ENCODE measurements at places on chromosomes 7 and 10.

DNA sequence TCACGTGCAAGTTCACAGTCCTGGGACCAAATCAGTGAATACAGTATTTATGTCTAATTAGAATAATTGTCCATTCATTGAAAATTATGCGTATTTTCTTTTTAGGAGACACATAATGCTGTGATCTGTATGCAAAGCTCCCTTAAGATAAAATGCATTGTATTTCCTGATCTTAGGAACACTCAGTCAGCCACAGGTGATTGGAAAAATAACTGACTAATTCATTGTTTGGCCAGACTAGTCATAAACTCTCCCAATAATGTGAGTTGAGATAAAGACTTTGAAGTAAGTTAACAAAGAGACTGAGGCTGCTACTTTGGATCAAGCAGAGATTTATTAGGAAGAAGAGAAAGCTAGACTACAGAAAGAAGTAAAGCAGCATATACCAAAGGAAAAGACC, 182.2 kb downstream of the GNAI1 start:
- DNase-seq: no peak

- DNase-seq: peak; percentile 75
Measured at GRCh38 chr10:19816411-19817230, at the start of gene PLXDC2. Gene PLXDC2 (plus strand): TSS chr10:19816432.

GRCh38 chr7:31761646-31762045, 74.6 kb downstream of the PPP1R17 start:
- DNase-seq: no peak

DNA sequence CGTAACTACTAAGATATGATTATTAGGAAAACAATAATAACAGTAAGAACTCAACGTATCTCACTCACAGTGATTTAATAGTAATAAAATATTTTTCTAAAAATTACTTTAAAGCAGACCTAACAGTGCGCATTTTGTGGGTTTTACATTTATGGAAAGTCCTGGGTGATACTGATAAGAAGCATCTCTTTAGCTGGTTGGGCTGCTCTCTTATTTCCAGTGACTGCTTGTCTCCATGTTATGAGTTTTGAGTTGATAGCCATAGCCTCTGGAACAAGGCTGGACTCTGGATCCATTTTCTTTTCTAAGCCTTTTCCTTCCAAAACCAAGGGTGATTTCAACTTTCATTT, 29.5 kb upstream of the INHBA start:
- no peak for DNase-seq

- peak; percentile 91 for DNase-seq
Measured at GRCh38 chr7:48938539-48939295, 14.4 kb downstream of the CDC14C start.

- no peak for DNase-seq
Measured at GRCh38 chr7:155003092-155003375, at the start of gene PAXIP1. Gene PAXIP1 (minus strand): TSS chr7:155003124. CDS start chr7:155002929, 195 bp downstream.

DNA sequence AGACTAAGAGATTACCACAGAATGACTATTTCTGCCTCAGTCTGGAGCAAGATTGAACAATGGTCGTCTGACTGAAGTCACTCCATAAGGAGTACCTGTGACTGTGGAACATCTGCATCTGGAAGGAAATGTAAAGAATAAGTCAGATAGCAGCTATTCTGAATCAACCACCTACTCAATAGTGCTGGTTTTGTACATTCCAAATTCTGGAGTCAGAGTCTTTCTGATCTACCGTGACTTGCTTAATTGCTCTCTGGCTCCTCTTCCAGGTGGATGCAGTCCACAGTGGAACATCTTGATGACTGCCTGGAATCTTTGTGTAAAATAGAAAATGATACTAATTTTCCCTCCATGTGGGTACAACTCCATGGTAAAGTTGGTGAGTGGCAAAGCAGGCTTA, 156.3 kb upstream of the SEMA3C start:
- DNase-seq: no peak

DNA sequence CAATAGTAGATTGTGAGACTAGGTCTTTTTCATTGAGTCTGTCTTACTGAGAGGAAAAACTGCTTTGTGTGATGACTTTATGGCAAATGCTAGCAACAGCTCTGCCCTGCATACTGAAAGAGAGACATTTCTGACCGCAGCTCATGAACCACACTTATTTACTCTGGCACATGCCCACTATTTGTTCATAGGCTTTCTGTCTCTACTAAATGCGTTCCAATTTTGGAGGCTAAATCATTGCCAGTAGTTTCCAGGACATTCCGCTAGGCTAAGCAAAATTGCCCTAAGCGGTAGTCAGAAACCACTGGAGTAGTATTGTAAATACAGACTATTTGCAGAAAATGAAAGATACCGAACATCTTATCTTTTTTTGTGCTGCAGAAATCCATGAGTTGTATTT, 55.6 kb upstream of the DLX6 start:
- DNase-seq: peak; percentile 37

DNA sequence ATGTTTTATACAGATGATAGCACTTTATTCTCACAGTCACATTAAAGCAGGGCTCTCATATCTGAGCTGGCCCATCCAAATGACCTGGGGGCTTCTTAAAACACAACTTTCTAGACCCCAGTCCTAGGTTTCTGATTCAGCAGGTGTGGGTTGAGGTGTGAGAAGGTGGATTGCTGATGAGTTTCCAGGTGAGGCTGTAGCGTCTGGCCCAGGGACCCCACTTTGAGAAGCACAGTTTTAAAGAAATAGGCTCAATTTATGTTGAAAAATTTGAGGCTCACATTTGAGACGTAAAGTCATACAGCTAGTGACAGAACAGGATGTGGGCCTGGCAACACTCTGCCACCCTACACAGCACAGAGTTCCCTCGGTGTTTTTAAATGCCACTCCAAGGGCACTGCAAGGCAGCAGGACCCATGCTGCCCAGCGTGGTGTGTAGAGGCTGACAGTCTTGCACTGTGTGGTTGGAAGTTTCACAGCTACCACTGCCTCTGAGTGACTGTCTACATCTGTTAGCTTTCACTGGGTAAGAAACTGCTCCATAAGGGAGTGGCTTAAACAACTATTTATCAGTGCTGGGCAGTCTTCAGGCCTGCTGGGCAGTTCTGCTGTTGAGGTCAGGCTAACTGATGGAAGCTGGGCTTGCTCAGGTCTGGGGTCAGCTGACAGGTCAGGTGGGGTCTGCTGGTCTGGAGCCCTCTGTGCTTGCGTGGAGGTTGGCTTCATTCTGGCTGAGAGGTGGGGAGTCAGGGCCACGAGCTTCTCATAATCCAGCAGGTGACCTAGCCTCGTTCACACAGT, 319.7 kb downstream of the CXCL12 start:
- no peak for DNase-seq

GRCh38 chr10:51083356-51083853, 9.1 kb downstream of the PRKG1 start:
- DNase-seq: no peak

DNA sequence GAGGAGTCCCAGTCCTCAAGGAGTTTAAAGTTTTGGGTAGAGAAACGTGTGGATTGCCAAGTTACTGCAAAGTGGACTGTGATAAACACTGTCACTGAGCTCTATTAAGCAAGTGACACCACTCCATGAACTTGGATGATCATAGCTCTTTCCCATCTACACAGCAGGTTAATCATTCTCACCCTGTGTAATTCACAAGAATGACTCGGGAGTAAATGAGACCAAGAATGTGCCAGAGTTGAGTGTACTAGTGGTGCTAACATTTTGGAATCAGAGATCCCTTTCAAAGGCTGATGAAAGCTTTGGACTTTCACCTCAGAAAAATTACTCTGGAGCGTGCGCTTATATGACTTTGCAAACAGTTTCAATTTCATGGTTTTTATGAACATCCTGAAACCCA, 80.8 kb downstream of the RBM20 start:
- no peak for DNase-seq

- DNase-seq: peak; percentile 54
Measured at GRCh38 chr10:13708256-13708990, 121.7 kb downstream of the PRPF18 start.

DNA sequence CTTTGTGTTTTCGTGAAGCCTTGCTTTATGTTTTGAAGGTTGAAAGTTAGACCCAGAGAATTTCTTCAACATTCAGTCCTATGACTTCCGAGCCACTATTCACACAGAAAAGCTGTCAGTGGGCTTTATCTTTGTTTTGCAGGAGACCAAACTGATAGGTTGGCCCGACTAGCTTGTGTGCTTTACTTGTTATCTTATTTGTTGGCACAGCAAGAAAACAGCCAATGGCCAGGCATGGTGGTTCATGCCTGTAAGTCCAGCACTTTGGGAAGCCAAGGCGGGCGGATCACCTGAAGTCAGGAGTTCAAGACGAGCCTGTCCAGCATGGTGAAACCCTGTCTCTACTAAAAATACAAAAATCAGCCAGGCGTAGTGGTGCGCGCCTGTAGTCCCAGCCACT, 16.0 kb upstream of the GDI2 start:
- no peak for DNase-seq

DNA sequence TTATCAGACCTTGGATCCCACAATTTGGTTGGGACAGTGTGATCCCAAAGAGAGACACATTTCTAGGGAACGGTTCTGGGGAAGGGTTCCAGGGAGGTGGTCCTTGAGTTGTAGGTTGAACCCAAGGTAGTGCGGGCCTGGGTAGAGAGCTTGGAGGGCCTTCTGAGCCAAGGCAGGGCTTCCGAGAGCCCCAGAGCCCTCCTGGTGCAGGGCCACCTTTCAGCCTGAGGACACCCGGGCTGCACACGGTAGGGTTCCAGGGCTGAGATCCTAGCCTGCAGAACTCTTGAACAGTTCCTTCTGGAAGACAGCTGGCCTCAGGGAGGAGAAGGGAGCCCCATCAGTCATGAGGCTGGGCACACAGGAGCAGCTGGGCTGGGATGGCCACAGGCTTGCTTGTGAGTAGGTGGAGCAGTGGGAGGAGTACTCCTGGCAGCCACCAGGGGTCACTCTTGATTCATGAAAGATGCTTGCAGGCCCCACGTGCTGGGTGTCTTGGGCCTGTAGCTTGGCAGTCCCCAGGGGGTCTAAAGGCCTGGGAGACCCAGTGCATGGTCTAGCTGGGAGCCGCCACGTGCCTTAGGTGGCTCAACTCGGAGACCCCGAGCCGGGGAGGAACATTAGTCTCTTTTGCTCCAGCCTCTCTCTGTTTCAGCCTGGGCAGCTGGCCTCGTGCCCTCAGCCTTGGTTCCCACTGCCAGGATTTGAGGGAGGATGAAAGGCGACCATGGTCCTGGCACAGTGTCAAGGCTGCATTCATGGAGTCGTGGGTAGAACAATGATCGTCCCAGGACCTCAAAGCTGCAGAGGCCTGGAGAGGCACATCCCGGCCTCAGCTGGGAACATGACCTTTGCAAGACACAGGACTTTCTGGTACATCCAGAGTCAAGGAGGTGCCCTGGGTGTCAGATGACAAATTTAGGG, 381.6 kb downstream of the TYW1 start:
- DNase-seq: peak; percentile 85

DNA sequence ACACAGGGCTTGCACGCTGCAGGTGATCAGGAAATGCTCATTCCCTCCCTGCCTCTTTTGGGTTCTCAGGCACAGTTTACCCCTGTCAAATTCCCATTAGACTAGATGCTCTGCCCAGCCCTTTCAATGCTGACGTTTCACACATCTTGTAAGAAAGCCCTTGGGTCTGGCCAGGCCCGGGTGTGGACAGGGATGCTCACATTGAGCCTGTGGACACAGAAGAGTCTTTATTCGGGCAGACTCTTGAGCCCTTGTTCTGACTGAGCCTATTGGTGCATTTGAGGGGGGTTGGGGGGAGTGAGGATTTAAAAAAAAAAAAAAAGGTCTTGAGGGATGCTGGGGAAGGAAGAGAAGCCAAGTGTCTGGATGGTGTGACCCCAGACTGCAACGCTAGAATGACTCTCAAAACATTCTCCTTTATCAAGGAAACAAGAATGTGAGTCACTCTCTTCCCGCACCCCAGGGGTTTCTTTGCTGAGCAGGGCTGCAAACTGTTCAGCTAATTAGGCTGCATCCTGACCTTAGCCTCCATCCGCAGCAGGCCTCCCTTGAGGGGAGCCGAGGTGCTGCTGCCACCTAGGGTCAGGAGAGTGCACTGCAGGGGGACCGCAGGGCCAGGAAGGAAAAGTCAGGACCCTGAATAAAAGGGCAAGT, 53.6 kb upstream of the TMEM72 start:
- peak; percentile 90 for DNase-seq

DNA sequence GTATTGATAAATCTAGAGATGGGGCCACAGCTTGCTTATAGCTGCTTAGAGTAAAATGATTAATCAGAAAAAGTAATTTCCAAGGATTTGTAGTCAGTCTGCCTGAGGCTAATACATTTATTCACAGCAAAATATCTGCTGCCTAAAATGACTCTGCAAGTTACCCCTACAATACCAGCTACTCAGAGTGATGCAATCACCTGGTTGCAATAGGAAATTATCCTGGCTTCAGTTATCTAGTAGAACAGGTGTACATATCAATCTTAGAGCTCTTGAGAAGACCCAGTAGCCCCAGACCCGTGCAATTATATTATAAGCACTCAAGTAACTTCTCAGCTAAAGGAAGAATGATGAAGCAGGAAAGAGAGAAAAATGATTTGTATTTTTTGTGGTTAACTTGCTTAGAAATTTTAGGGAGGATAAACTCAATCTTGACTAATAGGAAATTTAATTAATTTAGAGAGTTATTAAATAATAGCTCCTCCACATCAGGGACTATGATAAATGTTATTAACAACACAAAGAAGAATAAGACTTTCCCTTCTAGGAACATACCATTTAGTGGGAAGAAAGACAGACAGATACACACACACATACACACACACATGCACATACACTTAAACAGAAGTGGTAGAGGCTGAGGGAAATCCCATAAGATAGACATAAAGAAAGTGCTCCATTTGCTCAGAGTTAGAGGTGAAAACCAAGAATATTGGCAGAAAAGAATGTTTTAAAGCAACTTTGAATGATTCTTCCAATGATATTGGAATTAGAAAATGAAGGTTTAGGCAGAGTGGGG, 140.4 kb upstream of the PRSS1 start:
- DNase-seq: no peak

DNA sequence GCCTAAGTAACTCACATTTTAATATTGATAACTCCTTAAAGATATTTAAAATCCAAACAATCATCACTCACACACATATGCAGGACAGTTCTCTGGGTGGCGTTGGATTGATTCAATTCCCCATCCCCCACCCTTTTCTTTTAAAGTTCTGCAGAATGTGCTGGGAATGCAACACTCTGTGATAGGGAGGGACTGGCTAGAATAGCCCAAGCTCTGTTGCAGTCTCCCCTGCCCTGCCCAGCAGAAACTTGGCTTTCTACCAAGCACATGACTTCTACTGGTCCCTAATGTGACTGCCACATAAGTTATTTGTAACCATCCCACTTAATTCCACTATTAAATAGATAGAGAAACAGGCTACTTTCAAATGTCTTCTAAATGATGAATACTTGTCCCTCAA, 55.2 kb downstream of the TWIST1 start:
- DNase-seq: no peak

GRCh38 chr10:59557052-59557451, 152.6 kb downstream of the SLC16A9 start:
- peak; percentile 53 for DNase-seq

- no peak for DNase-seq
Measured at GRCh38 chr10:129660569-129660968, 193.5 kb downstream of the MGMT start.

GRCh38 chr10:59872892-59873463, 33.4 kb downstream of the CCDC6 start:
- peak; percentile 88 for DNase-seq

Data from astrocyte of the hippocampus (primary cell).